ENCODE measurements at places on chromosomes 4 and X.

- no peaks in the 10 kb centered on the region for H3K27me3 ChIP-seq
- no peak for DNase-seq
- peaks cover 16% of the 10 kb centered on the region for H3K4me1 ChIP-seq
- no peak overlapping the region for H3K27ac ChIP-seq
- H3K36me3 ChIP-seq, result peaks cover 5% of the 10 kb centered on the region
Measured at GRCh38 chr4:182901337-182901736, 15.8 kb downstream of the DCTD start.

DNA sequence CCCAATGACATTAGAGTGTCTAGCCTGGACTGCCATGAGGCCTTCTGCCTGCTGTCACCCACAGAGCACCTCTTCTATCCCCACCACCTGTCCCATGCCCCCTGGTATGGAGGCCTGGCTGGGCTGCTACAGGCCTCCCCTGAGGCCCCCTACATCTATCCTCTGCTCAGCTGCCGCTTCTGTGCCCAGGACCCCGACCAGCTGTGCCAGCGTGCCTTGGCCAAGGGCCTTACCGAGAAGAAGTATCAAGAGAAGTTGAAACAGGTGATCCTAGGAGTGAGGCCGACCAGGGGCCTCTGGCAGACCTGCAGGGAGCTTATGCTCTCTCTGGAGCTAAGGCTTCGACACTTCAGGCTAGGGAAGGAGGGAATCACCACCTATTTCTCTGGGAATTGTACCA lies 21.7 kb upstream of the TECRL start:
- H3K4me3 ChIP-seq, result no peak overlapping the region
- no peak for DNase-seq
- H3K4me1 ChIP-seq, result no peaks in the 10 kb centered on the region
- no peaks in the 10 kb centered on the region for H3K27me3 ChIP-seq
- no peak overlapping the region for H3K27ac ChIP-seq
- no peaks in the 10 kb centered on the region for H3K36me3 ChIP-seq

GRCh38 chr4:40606239-40606767 lies 23.4 kb downstream of the RBM47 start:
- H3K36me3 ChIP-seq, result no peaks in the 10 kb centered on the region
- no peak for DNase-seq
- no peak overlapping the region for H3K4me3 ChIP-seq
- H3K27ac ChIP-seq, result no peak overlapping the region
- H3K4me1 ChIP-seq, result peaks cover 6% of the 10 kb centered on the region
- H3K27me3 ChIP-seq, result no peaks in the 10 kb centered on the region

- H3K27me3 ChIP-seq, result peaks cover 23% of the 10 kb centered on the region
- H3K36me3 ChIP-seq, result no peaks in the 10 kb centered on the region
- H3K4me3 ChIP-seq, result no peak overlapping the region
- H3K27ac ChIP-seq, result no peak overlapping the region
- DNase-seq, result no peak
Measured at GRCh38 chr4:54067166-54067565, 2.8 kb upstream of the CHIC2 start.

DNA sequence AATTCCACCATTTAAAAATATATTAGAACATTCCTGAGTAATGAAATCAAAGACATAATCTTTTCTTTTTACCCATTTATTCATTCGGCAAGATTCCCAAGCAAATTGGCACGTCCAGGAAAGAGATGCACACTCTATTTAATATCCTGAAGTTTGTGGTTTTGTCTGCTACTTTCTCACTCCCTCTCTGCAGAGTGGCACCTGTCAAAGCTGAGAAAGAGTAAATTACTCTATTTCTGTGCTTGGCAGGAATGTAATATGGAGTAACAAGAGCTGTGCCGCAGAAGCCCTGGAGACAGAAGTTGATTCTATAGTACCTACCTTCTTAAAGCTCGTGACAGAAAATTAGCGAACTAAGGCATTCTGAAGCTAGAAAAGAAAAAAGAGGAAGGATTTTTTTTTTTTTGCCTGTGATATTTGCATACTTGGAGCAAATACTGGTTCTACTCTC lies 5.5 kb downstream of the GSTCD start:
- H3K4me1 ChIP-seq, result peaks cover 16% of the 10 kb centered on the region
- no peak for DNase-seq
- H3K27me3 ChIP-seq, result no peaks in the 10 kb centered on the region
- no peak overlapping the region for H3K27ac ChIP-seq

DNA sequence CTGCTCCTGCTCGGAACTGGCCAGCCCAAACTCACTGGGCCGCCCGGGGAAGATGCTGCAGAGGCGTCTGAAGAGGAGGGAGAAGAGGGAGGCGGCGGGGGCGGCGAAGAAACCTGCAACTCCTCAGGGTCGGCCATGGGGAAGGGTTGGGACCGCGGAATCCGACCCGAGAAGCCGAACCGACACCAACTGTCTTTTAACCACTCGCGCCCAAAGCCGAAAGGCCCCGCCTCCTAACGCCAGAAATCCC lies at the start of gene C4orf46:
Gene C4orf46, minus strand, starts transcription at position 223 of the 250 bp plus-strand sequence. Its CDS starts 86 bp downstream, at position 137.
- peak within 1 kb of the TSS; percentile 84 for H3K4me3 ChIP-seq
- no peaks in the 10 kb centered on the region for H3K36me3 ChIP-seq
- peaks cover 7% of the 10 kb centered on the region for H3K4me1 ChIP-seq
- no peaks in the 10 kb centered on the region for H3K27me3 ChIP-seq
